ENCODE measurements at places on chromosomes 3 and 15.

DNA sequence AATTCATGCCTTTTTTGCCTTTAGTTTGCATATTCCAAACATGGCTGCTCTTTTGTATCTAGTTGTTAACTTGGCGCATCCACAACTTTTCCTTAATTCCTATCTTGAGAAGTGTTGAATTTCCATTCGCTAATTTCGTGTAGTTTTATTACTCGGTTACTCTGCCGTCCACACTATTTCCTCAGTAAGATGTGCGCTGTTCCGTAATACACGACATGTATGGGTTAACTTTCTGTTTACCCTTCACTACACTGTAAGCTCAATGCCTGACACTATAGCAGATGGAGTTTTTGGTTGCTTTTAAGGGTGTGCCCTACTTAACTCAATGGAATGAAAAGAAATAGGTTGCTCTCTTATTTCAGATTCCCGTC lies 724 bp downstream of the RPSA start:
- DNase-seq, result no peak

GRCh38 chr3:125202197-125202596 lies 10.4 kb downstream of the SLC12A8 start:
- peak; percentile 78 for DNase-seq

- DNase-seq, result no peak
Measured at GRCh38 chr3:153881201-153881600, 240.0 kb upstream of the ARHGEF26 start.

DNA sequence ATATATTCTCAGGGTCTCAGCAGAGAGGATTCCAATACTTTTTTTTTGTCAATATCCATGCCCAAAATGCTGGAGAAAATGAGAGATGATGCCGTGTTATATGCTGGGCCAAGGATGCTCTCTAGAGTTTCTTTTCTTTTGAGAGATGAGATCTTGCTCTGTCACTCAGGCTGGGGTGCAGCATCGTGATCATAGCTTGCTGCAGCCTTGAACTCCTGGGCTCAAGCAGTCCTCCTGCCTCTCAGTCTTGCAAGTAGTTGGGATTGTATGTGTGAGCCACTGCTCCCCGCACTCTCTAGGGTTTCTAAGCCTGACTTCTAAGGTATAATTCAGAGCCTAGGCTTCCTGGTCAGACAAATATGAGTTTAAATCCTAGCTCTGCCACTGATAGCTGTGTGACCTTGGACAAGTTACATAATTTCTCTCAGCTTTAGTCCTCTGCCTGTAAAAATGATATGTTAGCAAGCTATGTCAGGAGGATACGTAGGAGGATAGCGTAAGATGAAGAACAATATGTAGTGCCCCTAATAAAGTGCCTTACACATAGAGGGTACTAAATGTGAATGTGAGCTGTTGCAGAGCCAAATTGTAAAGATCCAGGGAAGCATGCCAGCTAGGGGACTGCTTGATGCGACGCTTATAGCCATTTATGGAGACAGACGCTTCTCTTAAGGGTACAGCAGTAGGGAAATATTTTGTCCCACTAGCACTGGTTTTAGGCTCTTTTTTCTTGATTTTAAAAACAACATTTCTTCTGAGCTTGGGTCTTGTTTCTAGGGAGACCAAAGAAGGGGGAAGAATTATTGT lies 7.4 kb downstream of the STARD9 start:
- DNase-seq, result no peak

DNA sequence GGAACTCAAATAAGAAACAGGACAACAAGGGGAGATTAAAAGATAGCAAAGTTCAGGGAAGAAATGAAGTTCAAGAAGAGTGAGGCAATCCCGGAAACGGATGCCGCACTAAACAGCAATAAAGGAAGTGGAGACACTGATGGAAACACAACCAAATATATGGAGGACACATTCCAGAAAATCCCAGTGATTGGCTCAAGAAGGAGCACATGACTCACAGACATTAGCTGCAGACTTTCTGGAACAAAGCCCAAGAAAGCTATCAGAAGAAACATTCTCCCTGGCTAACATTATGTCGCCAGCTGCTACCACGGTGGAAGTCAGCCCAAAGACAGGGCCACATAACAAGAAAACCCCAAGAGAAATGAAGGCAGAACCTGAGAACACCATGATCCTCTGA lies 18.1 kb upstream of the VGLL4 start:
- no peak for DNase-seq

- DNase-seq, result no peak
Measured at GRCh38 chr3:72303926-72304325, 519.0 kb upstream of the PROK2 start.

DNA sequence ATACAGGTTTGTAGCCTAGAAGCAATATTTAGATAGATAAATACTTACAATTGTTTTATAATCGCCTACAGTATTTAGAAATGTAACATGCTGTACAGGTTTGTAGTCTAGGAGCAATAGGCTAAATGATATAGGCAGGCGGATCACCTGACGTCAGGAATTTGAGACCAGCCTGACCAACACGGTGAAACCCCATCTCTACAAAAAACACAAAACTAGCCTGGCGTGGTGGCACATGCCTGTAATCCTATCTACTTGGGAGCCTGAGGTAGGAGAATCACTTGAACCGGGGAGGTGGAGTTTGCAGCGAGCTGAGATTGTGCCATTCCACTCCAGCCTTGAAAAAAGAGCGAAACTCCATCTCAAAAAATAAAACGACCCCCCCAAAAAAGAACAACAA lies 375.2 kb upstream of the EPHA3 start:
- no peak for DNase-seq

GRCh38 chr3:185549122-185549521 lies 3.3 kb downstream of the LIPH start:
- peak; percentile 35 for DNase-seq

DNA sequence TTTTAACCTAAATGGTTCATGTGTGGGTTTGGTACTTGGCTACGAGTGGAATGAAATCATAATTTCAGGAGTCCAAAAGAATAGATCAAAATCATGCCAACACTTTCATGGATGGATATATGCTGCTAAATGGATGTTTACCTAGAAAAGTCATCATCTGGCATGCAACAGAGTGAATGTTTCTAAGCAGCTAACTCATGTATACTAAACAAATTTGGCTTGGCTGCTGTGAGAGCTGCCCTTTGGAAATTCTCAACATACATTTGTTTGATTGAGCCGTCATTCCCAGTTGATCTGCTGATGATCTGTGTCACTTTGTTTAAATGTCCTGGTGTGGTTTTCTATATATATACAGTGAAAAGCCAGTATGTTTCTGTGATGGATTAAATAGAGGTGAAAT lies 263.3 kb downstream of the MECOM start:
- DNase-seq, result no peak

DNA sequence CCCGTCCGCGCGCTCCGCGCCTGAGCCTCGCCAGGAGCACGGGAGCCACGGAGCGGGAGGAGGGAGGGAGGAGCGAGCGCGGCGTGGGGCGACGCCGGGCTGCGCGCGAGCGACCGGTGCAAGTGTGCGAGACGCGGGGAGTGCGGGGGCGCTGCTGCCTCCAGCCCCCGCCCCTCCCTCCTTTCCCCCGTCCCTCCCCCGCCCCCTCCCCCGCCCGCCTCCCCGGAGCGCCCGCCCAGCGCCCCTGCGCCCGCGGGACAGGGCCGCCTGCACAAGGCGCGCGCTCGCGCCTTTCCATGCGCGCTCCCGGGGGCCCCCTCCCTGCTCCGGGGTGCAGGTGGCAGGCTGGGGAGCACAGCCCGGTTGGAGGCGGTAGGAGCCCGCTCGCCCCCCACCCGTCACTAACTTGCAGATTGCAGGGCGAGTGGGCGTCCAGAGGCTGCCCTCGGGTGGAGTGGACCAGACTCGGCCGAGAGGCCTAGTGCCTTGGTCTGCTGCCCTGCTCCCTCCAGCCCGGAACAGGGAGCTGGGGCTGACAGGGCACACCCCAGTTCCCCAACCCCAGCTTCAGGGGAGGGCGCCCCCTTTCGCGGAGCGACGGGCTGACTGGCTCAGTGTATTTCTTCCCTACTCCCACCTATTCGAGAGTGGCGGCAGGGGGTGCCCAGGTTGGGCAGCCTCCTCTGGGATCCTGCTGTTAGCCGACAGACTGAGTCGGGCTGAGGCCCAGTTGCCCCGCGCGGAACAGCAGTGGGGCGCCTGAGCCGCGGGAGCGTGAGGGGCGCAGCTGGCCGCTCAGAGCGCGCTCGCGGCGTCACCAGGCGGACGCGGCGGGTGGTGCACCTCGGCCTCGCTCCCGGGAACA lies at the start of gene WNT7A:
Gene WNT7A (minus strand): TSS at position 126 of the 865 bp plus-strand sequence. CDS start 255 bp downstream, outside the sequence.
- DNase-seq, result no peak

DNA sequence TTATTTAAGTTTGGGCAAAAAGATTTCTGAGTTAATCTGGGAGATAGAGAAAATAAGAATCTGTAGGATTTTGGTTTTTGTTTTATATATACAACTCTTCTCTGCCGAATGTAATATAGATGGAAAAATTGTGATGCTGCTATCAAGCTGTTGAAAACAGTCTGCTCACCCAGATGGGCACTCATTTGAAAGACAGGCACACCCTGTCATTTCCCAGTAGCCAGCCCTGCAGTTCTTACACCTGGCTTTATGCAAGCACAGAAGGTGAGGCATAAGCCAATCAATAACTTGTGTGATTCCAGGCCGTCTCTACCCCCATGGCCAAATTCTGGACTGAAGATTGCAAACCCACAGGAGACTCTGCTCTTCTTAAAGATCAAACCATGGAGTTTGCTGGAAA lies 27.1 kb upstream of the PTX3 start:
- DNase-seq, result no peak
